ENCODE measurements at places on chromosomes 6 and 20.

DNA sequence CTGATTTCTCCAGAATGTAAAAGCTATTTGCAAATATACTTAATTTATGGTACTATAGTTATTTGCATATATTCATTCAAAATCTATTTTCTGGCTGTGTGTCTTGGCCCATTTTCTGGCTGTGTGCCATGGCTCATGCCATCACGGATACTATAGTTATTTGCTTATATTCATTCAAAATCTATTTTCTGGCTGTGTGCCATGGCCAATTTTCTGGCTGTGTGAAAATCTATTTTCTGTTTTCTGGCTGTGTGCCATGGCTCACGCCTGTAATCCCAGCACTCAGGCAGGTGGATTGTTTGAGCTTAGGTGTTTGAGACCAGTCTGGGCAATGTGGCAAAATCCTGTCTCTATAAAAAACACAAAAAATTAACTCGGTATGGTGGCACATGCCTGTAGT, 28.9 kb upstream of the RIPK1 start:
- DNase-seq = no peak

DNA sequence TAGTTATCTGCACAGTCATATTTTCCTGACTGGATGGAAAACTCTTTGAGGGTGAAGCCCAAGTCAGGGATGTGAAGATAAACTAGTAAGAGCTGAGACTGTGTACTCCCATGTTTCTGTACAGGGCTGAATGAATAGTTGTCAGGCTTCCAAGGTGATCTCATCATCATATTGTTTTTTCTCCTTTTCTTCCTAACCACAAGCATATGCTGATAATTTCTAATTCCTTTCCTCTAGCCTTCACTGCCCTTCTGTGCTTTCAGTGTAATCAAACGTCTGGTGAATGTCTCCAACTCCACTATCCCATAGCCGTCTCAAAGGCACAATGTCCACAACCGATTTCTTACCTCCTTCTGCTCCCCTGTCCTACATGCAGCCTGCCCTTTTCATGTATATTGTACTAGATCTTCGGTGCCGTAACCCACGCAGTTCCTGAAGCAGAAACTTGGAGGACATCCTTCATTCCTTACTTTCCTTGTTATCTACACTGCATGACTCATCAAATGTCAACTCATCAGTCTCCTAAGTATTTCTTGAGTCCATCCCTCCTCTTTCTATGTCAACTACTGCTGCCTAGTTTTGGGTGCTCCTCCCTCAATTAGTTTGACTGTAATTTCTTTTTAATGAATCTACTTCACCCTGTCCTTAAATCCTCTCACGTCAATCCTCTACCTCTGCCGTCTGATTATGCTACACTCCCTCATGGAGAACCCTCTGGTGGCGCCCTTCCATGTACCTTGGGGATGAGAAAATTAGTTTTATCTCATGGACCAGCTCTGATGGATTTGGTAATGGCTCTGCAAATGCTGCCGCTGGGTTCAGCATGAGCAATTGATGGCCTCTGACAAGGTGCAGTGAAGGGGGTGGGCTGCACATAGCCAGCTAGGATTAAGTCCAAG, 21.9 kb downstream of the NCOA7 start:
- no peak for DNase-seq

GRCh38 chr6:132466952-132467351, 46.0 kb downstream of the STX7 start:
- DNase-seq = no peak

GRCh38 chr20:16929756-16930155, 181.6 kb downstream of the OTOR start:
- no peak for DNase-seq

GRCh38 chr6:95208621-95209020, 368.7 kb upstream of the MANEA start:
- no peak for DNase-seq

DNA sequence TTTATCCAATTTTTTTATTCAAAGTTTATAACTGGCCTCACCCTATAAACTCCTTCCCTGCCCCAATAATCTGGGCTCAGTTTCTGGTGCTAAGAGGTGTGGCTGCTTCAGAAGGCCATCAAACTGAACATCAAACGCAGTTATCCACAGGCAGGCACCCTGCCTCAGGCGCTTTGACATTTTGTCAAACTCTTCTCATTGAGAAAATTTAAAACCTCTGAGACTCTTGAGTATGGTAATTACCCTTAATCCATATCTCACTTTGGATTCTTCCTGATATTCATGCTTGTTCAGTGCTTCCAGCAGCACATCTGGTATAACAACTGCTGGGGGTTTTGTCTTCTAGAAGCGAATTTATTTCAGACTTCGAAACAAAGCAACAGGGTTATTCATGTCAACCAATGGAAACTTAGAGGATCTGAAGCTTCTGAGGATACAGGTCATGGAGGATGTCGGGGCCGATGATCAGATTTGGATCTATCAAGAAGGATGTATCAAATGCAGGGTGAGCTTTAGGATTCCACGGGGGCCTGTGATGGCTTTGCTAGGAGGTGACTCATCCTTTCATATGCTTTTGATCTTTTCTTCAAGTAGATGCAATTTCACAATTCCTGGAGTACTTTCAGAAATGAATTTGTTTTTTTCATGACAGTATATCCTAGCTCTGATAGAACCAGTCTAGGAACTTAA, 68.2 kb downstream of the RTN4IP1 start:
- no peak for DNase-seq

Measured in effector CD4-positive, alpha-beta T cell (primary cell).